ENCODE measurements at places on chromosomes 16 and 17.

DNA sequence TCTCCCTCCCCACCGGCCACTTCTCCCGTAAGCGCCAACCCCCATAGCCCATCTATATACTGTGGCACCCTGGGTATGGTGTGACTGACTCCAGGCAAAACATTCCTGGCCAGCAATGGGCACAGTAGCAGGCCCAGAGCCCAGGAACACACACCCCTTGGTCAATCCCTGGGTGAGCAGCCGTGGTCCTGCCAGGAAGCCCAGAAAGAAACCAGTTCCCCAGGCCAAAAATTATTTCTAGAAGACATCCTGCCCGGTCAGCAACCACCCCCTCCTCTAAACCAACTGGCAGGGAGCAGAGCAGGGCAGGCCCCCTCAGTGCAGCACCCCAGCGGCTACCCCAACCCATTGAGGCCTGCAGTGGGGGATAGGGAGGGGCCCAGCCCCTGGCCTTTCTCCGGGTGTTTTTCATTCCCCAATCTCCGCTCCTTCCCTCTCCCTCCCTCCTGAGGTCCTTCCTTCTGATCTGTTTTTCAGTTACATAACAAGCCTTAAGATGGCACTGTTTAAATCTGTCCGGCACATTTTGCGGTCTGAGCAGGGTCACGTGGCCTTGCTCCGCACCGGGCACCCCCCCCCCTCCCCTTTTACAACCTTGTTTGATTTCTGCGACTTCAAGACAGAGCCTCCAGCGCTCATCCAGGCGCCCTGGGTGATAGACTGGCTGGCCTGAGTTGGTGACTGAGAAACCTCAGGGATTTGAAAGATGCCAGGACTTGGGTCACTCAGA, 2.0 kb downstream of the NPTX1 start:
- DNase-seq: no peak

DNA sequence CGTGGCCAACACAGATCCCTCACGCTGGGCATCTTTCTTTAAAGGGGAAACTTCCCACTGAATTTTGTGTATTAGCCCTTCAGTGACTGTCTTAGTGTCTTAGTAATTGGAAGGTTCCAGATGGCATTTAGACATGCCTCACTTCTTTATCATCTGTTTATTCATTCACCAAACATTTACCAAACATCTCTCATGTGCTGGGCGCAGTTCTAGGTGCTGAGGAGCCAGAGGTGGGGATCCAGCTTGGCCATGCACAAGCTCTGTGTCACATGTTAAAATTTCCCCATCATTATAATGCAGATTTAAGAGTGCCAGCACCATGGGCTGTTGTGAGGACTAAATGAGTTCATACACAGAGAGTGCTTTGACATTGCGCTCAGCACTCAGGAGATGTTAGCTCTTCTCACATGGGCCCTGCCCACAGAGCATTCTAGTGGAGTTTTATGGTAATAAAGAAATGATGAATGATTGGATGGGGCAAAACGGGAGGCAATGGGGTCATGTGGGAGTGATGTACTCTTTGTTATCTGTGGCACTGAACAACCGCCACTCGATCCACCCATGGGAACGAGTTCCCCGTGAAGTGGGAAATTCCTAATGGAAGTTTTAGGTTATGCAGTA, 119.7 kb downstream of the SNX29 start:
- no peak for DNase-seq

- DNase-seq: no peak
Observed at GRCh38 chr17:6233856-6234255, 163.7 kb downstream of the WSCD1 start.

- DNase-seq: no peak
Observed at GRCh38 chr16:8632675-8633182, 11.2 kb downstream of the METTL22 start.

Data from stimulated activated CD8-positive, alpha-beta memory T cell treated with anti-CD3 and anti-CD28 coated beads, Interleukin-2, amount 100 ng/mL, for 1 hour (primary cell).